NCI-H187 (cell line): ENCODE measurements at places on chromosomes 1 and 21.

DNA sequence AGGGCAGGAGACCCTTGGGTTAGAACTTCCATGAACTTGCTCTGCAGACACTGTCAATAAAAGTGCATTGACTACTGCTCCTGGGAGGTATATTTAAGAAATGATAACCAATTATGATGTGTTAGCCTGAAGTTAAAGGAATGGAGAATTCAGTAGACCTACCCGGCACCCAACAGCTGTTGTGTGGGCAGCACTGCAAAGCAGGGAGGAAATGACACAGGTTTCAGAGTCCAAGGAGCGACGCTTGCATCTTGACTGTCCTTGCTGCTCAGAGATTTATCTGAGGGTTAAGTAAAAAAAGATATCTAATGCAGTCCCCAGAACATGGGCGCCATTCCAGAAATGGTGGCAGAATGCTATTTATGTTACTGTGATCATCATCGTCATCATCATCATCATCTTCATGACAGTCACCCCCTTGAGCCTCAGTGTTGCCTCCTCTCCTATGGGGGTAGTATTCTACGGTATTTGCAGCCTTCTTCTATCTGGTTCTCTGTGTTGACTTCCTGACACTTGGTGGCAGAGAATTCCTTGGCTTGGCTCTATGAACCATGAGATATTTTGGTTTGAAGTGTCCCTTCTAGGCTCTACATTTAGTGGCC is 225.9 kb downstream of the KAZN start:
- no peak for DNase-seq

- no peak for DNase-seq
Observed at GRCh38 chr1:15997076-15997585, 6.9 kb upstream of the SRARP start.

DNA sequence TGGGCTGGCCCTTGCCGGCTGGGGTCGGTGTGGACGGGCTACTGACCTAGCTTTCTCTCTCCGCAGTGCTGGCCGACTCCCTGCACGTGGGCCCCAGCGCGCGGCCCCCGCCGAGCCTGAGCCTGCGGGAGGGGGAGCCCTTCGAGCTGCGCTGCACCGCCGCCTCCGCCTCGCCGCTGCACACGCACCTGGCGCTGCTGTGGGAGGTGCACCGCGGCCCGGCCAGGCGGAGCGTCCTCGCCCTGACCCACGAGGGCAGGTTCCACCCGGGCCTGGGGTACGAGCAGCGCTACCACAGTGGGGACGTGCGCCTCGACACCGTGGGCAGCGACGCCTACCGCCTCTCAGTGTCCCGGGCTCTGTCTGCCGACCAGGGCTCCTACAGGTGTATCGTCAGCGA is 34.9 kb downstream of the PTGFRN start:
- no peak for DNase-seq

- no peak for DNase-seq
Observed at GRCh38 chr1:208298593-208299269, 54.5 kb upstream of the PLXNA2 start.

- no peak for DNase-seq
Observed at GRCh38 chr21:44706706-44707581, 4.4 kb downstream of the TSPEAR start.
